Vagina (tissue), 2 donors: ENCODE measurements at places on chromosomes 5 and 9. TPM values are rescaled to one million over a fixed set of nuclear protein-coding genes. Genes with fewer than 3 reads are reported as not detected.

The GOLM1 gene
- 14.7 TPM for total RNA-seq

The PCDHGA10 gene
- 10.6 TPM for total RNA-seq

DNA sequence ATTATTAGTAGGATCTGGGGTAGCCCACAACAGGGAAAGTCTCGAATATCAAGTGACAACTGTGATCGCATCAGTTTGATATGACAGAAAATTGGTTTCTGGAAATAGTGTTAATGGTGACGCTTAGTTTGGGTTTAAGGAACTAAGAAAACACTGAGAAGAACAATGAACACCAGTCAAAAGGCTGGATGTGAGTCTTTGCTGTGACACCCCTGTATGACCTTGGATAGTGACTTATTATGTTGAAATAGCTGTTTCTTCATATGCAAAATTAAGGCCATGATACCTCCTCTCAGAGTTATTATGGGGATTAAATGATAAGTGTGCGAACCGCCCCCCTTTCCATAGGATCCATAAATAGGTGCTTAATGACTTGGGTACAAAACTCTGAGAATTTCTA, 926 bp downstream of the DNAJC25 start:
- no peak for DNase-seq

DNA sequence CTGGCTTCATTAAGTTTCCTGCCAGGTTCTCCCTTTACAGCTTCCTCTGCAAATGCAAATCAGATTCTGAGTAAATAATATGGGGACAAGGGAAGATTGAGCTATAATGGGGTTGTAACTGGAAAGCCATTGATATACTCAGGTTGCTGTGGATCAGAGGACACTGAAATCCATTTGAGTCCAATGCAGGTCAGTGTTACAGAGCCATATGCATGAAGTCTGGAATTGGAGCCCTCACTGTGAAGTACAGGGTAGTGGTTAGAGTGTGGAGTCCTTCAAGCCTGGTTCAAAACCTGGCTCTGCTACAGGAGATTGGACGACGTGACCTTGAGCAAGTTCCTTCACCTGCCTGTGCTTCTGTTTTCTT, 48.7 kb downstream of the TIMD4 start:
- DNase-seq = no peak

DNA sequence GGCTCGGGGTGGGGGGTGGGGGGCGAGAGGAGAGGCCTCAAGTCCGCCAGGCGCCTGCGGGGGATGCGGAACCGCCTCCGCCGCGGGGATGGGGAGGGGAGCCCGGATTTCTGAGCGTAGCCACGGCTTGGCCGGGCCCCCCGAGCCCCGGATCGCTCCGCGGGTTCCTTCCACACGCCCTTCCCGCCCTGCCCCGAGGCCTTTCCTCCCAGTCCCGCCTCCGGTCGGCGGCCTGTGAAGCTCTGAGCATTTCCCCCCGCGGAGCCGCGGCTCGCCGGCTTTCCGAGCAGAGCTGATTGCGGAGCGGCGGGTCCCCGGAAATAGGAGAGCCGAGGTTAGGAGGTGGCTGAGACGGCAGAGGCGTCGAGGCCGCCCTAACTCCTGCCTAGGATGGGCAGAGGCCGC, 6.1 kb downstream of the IRX4 start:
- no peak for DNase-seq

DNA sequence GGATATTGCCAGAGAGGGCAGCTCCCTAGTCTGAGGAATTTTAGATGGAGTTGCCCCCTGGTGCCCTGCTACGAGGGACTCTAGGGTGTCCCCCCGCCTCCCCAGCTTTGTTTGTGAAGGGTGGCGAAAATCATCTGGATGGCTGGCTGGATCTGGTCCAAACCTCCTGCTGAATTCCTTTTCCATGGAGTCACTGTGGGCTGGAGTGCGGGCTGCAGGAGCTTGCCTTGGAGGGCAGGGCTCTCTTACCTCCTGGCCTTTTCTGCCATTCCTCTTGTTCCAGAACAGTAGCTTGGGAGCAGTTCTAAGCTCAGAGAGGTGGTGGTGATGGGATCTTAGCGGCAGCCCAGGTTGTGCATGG, 2.1 kb downstream of the SYNPO start:
- no peak for DNase-seq

DNA sequence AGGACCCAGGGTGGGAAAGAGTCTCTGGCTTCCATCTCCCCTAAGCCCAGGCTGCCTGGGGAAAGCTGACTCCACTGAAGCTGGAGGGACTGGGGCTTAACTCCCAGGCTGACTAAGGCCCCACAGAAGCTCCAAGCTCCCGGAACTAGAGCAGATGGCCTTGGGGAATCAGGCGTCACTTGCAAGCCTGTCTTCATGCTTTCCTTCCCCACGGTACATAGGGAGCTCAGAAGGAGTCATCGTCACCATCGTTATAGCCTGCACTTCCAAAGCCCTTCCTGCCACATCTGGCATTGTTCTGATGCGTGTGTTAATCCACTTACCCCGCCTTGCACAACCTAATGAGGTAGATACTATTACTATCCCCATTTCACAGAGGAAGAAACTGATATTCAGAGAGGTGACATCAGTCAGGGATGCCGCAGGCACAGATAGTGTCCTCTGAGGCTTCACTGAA, 11.5 kb downstream of the AQP3 start:
- DNase-seq = no peak

DNA sequence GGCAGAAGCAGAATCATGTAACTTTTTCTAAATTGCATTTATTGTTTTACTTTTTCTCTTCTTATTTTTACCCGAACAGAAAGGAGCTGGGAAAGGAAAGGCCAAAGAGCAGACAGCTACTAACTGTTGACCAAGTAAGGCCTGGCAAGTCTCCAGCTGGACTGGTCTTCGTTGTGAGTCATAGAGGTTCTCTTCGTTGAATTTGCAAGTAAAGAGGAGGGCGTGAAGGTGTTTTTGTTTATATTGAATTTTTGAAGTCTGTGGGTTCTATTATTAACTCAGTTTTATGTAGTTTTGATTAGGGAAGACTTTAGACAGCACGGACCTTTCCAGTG, 416.5 kb upstream of the CCNH start:
- DNase-seq = no peak

GRCh38 chr9:25813478-25813877, 135.2 kb upstream of the TUSC1 start:
- no peak for DNase-seq

DNA sequence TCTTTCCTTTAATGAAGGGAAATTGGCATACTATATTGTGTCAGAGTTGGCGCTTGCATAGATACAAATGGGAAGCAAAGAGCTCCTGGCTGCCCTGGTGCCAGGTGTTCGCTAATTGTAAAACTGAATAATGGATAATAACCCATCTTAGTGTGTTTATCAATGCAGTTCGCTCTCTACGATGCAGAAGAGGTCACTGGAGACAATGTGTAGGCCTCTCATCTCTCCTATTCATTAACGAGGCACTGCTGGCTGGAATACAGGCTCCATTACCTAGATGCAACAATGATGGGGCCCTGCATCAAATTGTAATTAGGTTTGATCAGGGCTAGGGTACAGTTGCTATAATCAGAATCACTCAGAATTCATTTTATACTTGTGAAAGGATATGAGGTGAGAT, 171.0 kb downstream of the RMI1 start:
- DNase-seq = no peak
